ENCODE measurements at places on chromosomes 7 and 10.

DNA sequence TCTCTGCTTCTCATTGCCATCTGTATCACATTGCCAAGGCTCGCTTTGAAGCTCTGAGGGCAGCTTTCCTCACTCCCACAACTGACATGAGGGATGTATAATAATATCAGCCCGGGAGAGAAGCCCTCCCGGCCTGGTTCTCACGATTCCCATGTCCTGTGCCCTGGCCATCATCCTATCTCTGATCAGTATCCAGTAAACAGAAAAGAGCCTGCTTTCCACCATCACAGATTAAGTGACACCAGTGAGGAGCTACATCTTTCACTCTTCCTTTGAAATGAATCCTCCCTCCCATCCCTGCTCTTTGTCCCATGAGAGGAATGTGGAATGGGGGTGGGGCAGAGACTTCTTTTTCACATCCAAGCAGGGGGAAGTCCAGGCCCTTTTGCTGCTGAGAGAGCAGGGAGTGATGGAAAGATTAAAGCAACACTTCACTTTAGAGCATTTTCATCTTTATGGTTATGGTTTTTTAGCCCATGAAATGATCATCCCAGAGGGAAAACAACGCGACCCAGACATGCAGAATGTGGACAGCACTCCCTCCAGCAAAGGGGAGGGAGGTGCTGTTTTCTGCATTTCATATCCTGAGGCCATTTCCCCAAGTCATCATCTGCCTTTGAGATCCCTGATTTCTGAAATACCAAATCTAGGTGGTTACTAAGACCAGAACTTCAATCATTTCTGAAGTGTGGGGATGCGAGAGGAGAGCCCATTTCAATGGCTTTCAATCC lies 84.6 kb upstream of the LYZL1 start:
- no peak for DNase-seq

- no peak for DNase-seq
Measured at GRCh38 chr10:131149111-131149510, 162.4 kb downstream of the TCERG1L start.

- DNase-seq, result no peak
Measured at GRCh38 chr10:4656576-4657194, 169.3 kb upstream of the AKR1E2 start.

DNA sequence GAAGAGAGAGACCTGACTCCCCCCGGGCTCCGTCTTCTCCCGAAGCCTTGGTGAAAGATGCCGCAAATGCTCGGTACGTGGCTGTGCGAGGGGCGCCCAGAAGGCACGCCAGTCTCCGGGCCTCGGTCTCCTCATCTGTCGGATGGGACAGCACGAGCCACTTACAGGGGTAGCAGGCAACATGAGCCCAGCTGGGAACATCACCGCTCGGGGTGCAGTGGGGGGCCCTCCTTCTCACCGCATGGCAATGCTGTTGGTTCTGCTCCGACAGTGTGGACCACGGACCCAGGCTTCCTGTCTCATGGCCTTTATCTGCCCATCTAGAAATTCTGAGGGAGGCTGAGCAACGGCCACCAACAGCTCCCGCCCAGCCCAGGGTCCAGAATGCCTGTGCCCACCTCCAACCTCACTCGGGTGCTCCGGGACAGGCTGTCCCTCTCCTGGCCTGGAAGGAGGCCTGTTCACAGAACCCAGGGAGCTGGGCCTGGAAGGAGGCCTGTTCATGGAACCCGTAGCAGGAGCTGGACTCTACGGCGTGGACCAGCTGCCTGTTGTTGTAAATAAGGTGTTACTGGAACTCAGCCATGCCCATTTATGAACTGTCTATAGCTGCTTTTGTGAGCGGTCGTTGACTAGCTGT lies 15.8 kb downstream of the ADAP1 start:
- DNase-seq, result no peak
